ENCODE measurements at places on chromosomes 4 and X. TPM values are rescaled to one million over a fixed set of nuclear protein-coding genes. Genes with fewer than 3 reads are reported as not detected.

TLR1 gene
- 1.1 TPM for total RNA-seq

ADH1C gene
- 4.6 TPM for total RNA-seq

ZNF711 gene
- total RNA-seq: 1.2 TPM

DNA sequence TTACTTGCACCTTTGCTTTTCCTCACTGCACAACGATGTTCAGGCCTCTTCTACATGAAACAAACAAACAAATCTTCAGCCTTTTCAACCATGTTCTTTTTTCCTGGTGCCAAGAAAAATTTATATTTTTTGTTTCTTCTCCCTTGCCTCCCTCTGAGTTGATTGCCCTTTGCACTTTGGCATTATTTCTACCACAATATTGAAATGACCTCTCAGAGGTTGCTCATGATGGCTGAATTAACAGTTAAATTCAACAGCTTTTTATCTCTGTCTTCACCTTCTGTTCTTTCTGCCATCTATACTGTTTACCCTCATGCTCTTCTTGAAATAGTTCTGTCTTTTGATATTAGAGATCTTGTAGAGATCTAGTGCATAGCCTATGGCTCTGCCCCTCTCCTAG lies 308.9 kb downstream of the ARHGAP24 start:
- DNase-seq: no peak

DNA sequence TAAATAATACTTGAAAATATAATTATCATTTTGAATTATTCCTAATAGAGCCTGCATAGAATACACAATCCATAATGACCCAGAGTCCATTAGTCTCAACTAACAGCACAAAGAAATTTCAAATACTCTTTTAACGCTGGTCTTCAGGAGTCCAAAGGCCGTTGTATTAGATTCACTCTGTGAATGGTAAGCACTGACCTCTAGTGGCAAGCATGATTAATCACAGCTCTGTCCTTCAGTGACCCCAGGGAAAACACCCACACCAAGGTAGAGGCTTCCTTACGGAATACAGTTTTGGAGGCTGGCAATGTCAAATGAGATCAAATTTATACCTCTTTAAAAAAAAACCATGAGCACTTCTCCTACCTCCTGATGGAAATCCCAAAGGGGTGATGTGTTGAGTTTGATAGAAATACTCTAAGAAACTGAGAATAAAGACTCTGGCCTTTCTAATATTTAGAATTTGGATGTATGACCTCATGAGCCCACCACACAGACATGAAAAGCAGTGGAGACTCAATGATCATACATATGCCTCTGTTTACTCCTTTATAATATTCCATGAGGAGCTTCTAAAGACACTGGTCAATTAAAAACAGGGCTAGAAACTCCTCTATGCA lies 147.2 kb upstream of the DKK2 start:
- no peak for DNase-seq

GRCh38 chr4:70754990-70755688 lies 33.4 kb downstream of the RUFY3 start:
- no peak for DNase-seq

GRCh38 chr4:184475498-184475897 lies 1.1 kb upstream of the IRF2 start:
- DNase-seq: no peak

DNA sequence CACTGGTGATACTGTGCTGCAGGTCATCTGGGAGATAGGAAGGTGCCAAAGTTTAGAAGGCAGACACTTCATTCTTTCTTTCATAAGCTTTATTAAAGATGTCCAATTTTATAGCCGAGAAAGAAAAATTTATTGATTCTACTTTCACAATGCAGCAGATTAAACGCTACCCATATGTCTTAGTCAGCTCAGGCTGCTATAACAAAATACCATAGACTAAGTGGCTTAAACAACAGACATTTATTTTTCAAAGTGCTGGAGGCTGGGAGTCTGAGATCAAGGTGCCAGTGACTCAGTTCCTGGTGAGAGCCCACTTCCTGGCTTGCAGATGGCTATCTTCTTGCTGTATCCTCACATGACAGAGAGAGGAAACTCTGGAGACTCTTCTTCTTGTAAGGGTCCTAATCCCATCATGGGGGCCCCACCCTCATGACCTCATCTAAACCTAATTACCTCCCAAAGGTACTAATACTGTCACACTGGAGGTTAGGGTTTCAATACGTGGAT lies 33.4 kb upstream of the KLHL34 start:
- no peak for DNase-seq

DNA sequence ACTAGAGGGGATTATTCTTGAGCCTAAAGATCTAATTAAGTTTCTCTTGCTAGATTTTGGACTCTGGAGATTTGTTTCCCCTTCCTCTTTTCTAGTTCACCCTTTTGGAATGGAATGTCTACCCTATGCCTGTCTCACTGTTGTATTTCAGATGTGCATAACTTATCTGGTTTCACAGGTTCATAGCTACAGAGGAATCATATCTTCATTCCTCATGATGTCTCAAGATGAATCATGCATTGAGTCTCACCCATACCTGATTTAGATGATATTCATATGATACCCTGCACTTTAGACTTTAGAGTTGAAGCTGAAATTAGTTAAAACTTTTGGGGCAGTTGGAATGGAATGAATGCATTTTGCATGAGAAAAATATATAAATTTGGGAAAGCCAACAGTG lies 246.7 kb downstream of the HS3ST1 start:
- DNase-seq: no peak

DNA sequence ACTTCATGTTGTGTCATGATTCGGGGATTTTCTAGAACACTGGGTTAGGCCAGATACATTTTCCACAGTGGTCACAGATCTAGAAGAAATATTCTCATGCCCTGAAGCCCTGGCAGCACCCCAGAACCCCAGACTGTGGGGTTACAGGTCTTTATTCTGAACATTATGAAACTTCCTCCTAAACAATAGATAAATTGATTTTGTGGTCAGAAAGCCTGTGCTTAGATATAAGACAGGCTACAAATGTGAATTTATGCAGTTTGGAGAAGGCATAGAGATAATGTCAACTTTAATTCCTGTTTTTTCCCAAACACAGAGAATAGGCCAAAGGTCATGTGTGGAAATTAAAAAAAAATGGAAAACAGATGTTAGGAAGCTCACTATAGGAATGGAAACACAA lies 492.9 kb downstream of the SPRY1 start:
- DNase-seq: no peak

- DNase-seq: no peak
These were observed 17.0 kb upstream of the CCKAR start for GRCh38 chr4:26507286-26507685.

DNA sequence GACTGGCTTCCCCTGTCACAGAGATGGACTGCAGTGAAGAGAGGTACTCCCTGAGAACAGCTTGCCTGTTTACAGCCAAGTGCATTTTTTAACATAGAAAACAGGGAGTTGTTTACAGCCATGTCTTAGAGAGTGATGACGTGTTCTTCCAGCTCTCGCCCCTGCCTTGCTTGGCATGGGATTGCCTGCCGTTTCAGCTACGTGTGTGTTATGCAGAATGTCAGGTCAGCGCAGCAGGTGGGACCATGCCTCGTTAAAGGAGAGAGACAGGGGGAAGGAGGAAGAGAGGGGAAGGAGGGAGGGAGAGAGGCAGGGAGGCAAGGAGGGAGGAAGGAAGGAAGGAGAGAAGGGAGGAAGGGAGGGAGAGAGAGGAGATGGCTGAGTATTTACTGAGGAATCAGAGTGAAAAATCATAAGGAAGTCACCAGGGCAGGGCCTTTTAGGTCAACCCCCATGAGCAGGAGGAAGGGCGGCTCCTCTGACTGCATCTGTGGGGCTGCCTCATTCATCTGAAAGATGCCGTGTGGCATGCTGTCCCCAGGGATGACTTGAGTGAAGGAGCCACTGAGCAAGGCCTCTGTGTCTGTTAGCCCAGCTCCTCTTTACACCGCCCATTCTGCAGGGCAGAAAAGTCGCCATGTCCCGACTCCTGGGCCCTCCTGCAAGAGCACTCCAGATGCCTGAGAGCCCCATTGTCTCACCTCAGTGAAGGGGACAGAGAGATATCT lies 139.7 kb upstream of the PSAPL1 start:
- no peak for DNase-seq

All from ascending aorta (tissue), 2 donors.